ENCODE measurements at places on chromosomes 11 and 22. TPM values are rescaled to one million over a fixed set of nuclear protein-coding genes. Genes with fewer than 3 reads are reported as not detected.

Gene CRYBA4
- total RNA-seq: not detected

Gene NLRP14
- total RNA-seq: not detected

Gene RAPSN
- total RNA-seq: not detected

Gene CD3D
- not detected for total RNA-seq

Gene CCDC73
- 0.04 TPM for total RNA-seq

Gene GRIK4
- not detected for total RNA-seq

Gene FAM180B
- not detected for total RNA-seq

Gene MS4A14
- not detected for total RNA-seq

Gene MCHR1
- not detected for total RNA-seq

Gene ZBTB3
- total RNA-seq: 1.8 TPM

Gene ACRV1
- total RNA-seq: not detected

Gene BAIAP2L2
- 5.9 TPM for total RNA-seq

Gene ARHGEF17
- total RNA-seq: 14.0 TPM

Gene CABP4
- total RNA-seq: not detected
